Stimulated activated CD4-positive, alpha-beta T cell treated with anti-CD3 and anti-CD28 coated beads, Interleukin-4, amount 100 ng/mL, for 4 hours (primary cell): ENCODE measurements at places on chromosomes 6 and 20.

DNA sequence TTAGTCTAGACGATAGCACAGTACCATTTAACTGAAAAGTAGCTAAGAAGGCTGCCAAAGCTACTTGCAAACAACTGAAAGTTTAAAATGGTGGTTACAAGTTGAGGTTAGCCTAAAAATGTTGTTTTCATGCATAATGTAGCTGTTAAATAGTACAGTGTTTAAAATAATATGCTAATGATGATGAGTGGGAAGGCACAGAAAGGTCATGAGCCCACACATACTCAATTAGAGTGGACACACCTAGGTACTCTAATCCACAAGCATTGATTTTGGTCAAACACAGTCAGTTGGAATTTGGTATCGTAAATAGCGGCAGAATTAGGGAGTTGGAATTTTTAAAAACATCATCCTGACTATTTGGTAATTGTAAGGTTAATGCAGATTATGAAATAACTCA lies 7.0 kb downstream of the TXLNB start:
- DNase-seq = no peak

DNA sequence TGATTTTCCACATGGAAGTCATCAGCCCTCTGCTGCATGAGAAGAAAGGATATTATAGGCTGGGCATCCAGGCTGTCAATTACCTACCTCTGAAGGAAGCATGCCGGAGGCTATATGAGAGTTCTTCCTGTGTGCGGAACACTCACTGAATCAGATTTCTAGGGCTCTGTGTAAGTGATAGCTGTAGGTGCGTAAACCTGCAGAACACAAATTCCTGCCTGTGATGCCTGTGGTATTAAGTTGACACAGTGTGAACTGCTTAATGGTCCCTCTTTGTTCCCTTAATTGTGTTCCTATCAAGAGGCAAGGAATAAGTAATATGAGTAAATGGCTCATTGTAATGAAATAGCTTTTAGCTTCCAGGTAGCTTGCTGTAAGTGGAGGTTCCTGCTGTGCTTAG lies 103.3 kb downstream of the ANKS1A start:
- DNase-seq = no peak

GRCh38 chr6:84228198-84228543 lies 728 bp upstream of the CEP162 start:
- DNase-seq = no peak

DNA sequence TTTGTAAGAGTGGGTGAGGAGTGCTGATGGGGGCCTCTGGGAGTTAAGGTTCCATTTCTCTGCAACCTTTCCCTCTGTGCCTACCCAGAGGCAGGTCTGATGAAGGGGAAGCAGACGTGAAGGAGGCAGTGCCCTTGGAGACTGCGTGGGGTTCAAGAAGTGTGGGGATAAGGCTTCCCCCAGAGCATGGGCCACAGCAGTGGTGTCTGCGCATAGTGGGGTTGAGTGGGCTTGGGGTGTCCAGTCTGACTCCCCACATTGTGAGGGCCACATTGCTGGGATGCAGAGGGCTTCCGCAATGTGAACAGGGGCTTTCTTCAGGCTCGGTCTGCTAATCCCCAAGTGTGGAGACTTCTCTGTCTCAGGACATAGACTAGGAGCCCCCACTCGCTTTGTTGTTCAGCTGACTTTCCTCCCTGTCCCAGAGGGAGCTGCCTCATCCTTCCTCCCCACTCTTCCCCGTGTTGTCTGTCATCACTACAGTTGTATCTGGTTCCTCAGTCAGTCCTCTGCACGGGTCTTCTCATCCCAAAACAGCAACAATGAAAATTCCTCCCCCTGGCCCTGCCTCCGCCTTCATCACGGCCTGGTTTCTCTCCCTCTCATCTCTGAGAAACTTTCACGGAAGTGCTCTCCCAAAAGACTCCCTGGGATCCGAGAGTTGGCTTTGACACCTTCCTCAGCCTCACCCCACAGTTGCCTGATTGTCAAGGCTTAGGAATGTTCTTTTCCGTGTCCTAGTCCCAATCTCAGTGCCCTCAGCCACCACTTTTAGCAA lies 2.8 kb downstream of the EBF4 start:
- no peak for DNase-seq

- DNase-seq = no peak
Observed at GRCh38 chr20:17627101-17627955, 54.7 kb downstream of the RRBP1 start.

DNA sequence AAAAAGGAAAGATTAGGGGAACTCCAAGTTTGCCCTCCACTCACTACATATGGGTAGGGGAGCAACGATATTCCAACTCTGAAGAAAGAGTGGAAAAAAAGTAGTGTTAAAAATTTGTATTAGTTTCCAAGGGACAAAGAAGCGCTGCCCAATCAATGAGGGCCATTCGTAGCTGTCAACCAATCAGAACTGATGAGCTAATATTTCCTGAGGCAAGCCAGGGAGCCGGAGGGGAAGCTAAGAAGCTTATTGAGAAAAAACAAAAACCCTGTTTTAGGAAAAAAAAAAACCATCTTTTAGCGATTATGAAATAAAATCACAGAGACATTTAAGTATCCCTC lies 59.5 kb downstream of the TRIM38 start:
- DNase-seq = no peak

- no peak for DNase-seq
Observed at GRCh38 chr6:11947063-11947462, 65.0 kb upstream of the HIVEP1 start.

GRCh38 chr6:73680289-73680918 lies 15.6 kb upstream of the CD109 start:
- no peak for DNase-seq

DNA sequence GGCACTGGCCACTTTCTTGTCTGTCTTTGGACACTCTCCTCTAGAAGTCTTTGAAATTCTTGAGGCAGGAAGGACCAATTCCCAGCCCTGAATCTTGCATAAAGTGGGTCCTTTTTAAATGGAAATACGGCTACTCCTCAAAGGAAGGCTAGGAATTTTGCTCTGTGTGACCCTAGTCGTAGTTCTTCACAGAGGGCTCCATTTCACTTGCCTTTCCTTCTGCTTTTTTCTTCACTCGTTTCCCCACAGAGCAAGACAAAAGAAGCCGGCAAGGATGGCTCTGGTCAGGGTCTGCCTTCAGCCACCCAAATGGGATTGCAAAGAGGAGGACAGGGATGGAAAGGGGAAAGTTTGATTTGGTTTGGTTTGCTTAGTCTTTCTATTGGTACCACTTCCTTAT lies 25.8 kb downstream of the HLA-E start:
- DNase-seq = no peak

DNA sequence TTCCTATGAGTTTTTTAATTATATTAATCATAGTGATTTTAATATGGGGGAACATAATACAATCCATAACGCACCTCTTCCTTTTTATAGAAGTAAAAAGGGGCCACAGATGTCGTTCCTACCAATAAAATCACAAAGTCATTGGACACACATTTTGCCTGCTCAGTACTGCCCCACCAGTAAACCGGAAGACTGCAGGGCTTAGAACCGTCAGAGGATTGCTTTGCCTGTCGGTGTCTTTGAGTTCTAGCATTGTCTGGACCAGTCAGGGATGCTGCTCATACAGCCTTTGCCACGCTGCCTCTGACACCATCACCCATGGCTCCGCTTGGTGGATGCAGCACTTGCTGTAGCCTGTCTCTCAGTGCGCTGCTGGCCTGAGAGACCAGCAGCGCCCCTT lies 853.6 kb downstream of the C6orf118 start:
- DNase-seq = no peak

- no peak for DNase-seq
Observed at GRCh38 chr6:43695967-43696291, 8.3 kb upstream of the MRPS18A start.

DNA sequence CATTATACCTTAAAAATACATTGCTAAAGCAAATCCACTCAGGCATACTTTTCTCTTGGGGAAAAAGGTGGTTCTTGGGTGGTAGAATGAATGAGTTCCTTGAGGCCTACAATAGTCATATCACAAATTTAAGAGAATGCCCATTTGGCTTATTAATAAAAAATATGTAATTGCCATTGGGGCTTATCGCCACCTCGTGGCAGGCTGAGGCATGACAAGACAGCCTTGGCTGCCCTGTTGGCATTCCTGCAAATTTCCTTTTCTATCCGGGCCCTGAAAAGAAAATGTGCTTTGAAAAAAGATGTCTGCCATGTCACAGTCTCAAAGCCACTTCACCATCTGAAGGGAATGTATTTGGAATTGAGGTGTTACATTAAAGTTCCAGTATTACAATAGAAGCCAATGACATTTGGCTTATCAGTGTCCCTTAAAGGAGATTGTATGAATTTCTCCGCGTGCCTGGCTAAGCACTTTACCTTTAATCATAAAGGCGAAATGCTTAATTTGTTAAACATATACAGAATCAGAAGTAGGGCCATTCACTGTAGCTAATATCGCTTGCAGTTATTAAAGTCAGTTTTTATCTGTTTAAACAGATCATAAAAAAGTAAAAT lies 188.3 kb upstream of the ZFP64 start:
- peak; percentile 43 for DNase-seq

DNA sequence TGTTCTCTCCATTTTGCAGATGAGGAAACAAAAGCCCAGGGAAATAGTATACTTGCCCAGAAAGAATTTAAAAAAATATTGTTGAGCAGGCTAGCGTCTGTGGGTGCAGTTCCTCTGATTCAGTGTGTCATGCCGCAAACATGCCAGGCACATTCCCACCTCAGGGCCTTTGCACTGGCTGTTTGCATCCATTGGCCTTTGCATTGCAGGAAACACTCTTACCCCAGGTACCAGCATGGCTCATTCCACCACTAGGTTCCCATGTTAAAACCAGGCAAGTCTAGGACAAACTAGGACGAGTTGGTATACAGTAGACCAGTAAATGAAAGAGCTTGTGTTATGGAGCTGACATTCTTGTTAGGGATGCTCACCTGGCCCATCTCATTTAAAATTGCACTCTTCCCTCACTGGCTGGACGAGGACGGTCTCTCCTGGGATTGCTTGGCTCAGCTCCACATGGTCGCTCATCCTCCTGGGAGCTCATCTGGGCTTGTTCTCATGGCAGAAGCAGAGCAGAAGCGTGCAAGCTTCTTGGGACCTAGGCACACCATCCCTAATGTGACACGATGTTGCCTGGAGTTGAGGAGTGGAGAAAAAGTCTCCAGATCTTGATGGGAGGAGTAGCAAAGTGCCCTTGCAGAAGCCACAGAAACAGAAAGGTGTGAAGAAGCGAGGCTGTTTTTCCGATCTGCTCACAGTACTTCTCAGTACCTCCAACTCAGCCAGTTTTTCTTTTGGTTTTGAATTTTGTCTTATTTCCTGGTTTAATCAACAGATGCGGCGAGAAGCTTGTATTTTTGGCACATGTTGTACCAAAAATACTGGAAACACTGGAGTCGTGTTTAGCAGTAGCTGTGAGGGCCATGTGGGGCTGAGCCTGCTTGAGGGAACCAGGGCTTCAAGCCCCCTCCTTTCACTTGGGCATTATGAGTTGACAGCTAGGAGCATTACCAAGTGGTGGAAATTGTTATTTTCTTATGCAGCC lies 13.9 kb downstream of the ZNF831 start:
- DNase-seq = no peak

DNA sequence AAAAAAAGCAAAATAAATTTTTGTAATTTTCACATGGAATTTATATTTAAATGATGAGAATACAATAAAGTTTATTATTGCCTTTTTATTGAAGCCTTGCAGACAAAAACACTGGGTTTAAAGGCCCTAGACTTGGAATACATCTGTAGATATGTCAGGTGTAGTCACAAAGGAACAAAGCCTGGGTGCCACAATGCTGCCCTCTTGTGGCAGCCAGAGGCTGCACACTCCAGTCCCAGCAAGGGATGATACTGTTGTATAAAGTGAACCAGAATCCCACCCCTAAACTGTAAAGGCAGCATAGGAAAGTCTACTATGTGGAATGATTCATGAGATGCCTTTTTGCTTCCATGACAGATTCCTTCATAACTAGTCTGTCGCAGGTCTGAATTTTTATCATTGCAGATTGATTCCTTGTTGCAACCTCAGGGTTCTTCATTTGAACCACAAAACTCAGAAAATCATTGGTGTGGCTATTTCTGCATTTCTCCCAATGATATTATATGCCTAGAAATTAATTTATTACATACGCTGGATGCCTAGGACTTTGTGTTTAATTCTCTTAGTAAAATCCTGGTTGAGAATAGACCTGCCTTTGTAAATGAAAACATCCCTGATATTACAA lies 37.0 kb downstream of the MAK start:
- peak; percentile 56 for DNase-seq

- no peak for DNase-seq
Observed at GRCh38 chr6:145815309-145816274, 997 bp upstream of the FBXO30 start.
